ENCODE measurements at places on chromosomes 12 and 14. TPM values are rescaled to one million over a fixed set of nuclear protein-coding genes. Genes with fewer than 3 reads are reported as not detected.

Gene TMBIM6
- total RNA-seq = 238 TPM

Gene B4GALNT3
- total RNA-seq = 1.5 TPM

Gene APOF
- not detected for total RNA-seq

Gene TMEM117
- 4.5 TPM for total RNA-seq

Data from psoas muscle (tissue), 8 donors.